Erythroblast (primary cell): ENCODE measurements at places on chromosomes 2 and 18.

DNA sequence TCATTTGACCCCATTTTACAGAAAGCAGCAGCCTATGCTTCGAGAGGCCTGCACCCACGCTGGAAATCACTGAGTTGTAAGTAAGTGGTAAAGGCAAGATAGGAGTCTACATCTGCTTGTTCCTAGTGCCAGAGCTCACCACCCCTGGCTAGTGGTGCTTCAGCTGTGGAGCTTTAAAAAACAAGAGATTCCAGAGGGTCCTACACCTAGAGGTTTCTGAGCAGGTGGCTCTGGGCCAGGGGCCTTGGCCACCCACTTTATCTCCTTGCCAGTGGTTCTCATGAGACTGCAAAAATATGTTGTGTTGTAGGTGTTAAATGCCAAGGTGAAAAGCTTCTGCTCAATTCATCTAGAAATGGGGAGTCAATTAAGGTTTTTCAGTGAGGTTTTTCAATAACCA lies 60.0 kb upstream of the SERTAD2 start:
- no peak for DNase-seq

DNA sequence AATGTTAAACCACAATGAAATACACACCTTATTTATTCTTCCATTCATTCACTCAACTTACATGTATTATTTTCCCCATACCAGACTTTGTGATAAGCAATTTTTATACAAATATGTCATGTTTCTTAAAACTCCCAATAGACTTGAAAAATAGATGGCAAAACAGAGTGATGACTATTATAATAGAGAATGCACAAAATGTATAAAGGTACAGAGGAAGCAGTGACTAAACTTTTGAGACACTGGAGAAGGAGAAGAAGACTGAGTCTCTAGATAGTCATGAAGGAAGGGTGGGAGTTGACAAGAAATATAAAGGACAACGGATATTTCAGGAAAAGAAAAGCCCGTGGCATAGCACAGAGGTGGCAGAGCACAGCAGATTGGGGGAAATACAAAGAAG lies 198.1 kb upstream of the SLC39A10 start:
- DNase-seq, result no peak

GRCh38 chr18:79856119-79857007 lies 58.6 kb downstream of the KCNG2 start:
- DNase-seq, result no peak

DNA sequence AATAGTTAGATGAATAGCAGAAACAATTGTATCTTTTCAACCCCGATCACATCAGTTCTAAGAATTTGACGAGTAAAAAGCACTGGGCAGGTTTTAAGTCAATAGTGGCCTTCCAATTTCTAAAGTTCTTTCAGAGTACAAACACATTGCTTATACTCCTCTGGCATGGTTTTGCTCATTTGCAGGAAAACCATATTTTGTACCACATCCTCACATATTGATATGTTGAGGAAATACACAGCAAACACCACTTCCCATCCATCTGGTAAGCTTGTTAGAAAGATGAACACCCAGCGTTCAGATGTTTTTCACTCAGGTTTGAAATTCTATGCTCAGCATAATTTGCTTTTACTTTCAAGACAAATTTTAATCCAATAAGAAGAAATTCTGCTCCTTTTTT lies 344.6 kb upstream of the ACVR2A start:
- DNase-seq, result no peak

DNA sequence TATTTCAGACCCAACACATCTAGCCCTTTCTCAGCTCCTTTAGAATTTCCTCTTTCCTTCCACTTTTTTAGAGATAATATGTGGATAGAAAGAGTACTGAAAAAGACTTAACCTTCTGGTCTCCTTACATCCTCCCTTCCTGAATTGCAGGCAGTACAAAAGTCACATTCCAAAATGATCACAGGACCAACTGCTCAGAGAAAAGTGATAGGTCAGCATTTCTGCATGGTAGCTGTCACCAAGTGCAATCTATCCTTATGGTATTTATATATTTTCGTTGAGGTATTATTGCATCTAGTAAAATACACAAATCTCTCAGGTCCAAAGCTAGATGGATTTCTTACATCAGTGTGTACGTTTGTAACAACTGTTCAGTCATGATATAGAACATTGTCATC lies 427.5 kb downstream of the LPIN1 start:
- DNase-seq, result no peak

GRCh38 chr2:184530239-184530638 lies 68.1 kb upstream of the ZNF804A start:
- no peak for DNase-seq

- DNase-seq, result no peak
Measured at GRCh38 chr2:186570604-186571003, 19.3 kb upstream of the ITGAV start.

DNA sequence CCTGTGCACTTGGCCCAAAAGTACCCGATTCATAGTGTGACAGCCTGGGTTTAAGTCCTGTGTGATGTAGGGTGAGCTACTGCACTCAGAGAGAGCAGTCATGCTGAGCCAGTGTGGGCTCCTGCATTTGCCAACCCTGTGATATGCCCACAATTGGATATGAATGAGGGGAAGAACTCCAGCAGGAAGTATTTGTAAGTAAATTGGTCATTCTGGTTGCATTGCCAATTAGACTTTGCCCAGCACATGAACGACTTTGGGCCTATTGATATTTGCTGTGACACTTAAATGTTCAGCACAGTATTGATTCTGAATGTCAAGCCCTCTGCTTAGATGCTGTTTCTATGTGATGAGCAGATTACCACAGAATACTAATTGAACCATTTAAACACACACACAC lies 570.9 kb downstream of the PIK3C3 start:
- DNase-seq, result no peak

GRCh38 chr18:21309248-21309647 lies 67.2 kb downstream of the GREB1L start:
- no peak for DNase-seq

- DNase-seq, result no peak
Measured at GRCh38 chr2:190093793-190094192, 31.3 kb upstream of the MSTN start.

GRCh38 chr2:69914950-69915945 lies at the start of gene MXD1:
Gene MXD1, plus strand, starts transcription at chr2:69915109. Its CDS starts 222 bp downstream, at chr2:69915331.
- peak; percentile 62 for DNase-seq

DNA sequence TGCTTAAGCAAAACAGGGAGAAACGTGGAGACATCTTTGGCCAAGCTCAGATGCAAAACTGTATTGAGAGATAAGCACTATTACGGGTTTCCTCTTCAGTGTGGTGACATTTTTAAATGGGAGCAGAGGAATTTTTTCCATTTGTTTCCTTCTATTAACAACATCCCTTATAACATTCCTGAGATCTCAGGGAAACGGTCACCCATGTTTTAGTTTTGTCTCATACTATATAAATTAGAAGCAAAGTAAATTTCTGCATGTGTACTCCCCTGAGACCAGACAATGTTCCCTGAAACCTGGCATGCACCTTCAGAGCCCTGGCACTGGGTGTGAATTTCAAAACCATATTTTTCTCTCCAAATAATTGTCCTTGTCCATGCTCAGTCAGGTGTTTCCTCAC lies 57.6 kb upstream of the RNF152 start:
- DNase-seq, result no peak

GRCh38 chr2:76197842-76198448 lies 487.2 kb upstream of the GCFC2 start:
- peak; percentile 51 for DNase-seq

- no peak for DNase-seq
Measured at GRCh38 chr2:191682126-191682525, 4.2 kb downstream of the NABP1 start.

GRCh38 chr2:88669482-88670214 lies 21.8 kb upstream of the RPIA start:
- peak; percentile 22 for DNase-seq

GRCh38 chr2:238278626-238279323 lies 9.6 kb downstream of the PER2 start:
- no peak for DNase-seq

DNA sequence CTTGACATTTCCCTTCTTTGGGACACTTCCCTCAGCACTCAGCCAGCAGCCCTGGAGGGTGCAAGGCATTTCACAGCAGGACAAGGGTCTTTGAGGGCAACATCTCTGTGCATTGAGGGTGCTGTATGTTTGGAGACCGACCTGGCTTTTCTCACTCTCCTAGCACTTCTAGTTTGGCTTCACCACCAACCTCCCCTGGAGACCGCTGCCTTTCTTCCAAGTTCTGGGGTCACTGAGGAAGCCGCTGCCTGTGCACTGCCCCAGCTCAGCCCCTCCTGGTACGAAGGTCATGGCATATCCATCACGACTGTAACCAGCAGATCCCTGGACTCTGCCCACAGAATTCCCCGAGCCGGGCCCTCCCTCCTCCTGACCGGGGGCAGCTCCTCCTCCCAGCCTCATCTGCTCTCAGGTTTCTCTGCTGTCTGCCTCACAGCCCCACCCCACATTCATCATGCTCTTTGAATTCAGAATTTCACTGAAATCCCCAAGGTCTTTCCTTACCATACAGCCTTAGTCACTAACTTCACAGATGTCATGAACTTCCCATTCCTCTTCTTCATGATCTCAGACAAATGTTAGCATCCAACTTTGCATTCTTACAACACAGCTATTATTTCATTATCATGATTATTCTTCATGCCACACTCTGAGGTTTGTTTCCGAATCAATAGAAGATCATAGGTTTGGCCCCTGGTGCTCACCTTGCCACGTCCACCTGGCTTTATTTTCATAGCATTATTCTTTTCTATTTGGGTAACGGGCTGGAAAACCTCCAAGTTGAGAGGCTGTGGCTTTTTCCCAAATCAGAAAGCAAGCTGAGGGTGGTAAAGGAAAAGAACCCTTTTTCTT lies 113.0 kb upstream of the COPS8 start:
- DNase-seq, result no peak

GRCh38 chr18:33761363-33761762 lies 183.3 kb downstream of the ASXL3 start:
- peak; percentile 64 for DNase-seq

- DNase-seq, result no peak
Measured at GRCh38 chr2:112840068-112840445, 3.5 kb upstream of the IL1B start.

- no peak for DNase-seq
Measured at GRCh38 chr2:112312821-112313220, 37.4 kb downstream of the ZC3H6 start.

GRCh38 chr2:128350736-128351135 lies 32.1 kb upstream of the HS6ST1 start:
- no peak for DNase-seq

DNA sequence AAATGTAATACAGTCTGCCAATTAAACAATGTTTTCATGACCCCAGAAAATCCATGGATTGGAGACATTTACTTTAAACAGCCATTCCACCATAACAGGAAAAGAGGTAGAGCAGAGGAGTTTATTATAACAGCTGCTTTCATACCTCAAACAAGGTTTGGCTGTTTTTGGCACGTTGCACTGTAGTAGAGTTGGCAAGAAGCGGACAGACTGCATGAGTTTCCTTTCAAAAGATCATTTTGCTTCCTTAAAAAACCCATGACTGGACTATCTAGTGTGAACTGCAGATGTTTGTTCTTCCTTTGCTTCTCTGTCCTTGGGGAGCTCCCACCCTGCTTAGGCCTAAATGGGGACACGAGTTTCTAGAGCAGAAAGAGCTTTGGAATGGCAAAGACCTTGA lies 108.5 kb upstream of the THOC1 start:
- DNase-seq, result no peak

DNA sequence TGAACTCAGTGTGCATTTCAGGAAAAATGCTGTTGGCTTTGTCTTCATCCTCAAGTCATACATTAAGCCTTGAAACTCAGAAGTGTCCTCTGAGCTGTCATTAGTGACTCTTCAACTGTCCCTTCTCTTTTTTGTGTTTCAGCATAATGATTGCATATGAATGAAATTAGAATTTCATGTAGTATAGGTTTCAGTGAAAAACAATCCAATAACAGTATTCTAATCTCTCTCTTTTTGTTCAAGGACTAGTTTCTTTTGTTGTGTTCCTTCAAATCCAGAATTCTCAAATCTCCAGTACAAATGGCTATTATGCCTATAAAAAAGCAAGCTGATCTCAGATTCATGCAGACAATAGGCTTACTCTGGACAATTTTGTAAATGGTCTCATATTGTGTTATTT lies 133.5 kb downstream of the QPCT start:
- DNase-seq, result no peak
